Motor neuron (in vitro differentiated cells): ENCODE measurements at places on chromosomes 1 and 21. TPM values are rescaled to one million over a fixed set of nuclear protein-coding genes. Genes with fewer than 3 reads are reported as not detected.

Gene ZNF648
- 0.17 and 0.27 TPM in 2 replicates for total RNA-seq

Gene VASH2
- 33.5 and 37.6 TPM in 2 replicates for total RNA-seq

Gene MYBPHL
- 0.32 TPM in 1 of 2 replicates, not detected in the other for total RNA-seq

Gene LCE1F
- total RNA-seq: not detected in 2 replicates

Gene CNIH4
- 26.7 and 29.0 TPM in 2 replicates for total RNA-seq

Gene NOS1AP
- total RNA-seq: 0.43 and 0.61 TPM in 2 replicates

Gene NBPF10
- total RNA-seq: 2.1 and 2.2 TPM in 2 replicates

Gene PLA2G2A
- 68.9 and 87.5 TPM in 2 replicates for total RNA-seq

Gene MACO1
- total RNA-seq: 51.7 and 51.9 TPM in 2 replicates

Gene OR2L8
- 1.8 and 1.9 TPM in 2 replicates for total RNA-seq

Gene MYOG
- 0.38 TPM in 1 of 2 replicates, not detected in the other for total RNA-seq

Gene PDE9A
- 21.2 and 22.6 TPM in 2 replicates for total RNA-seq

Gene PPIE
- 74.7 and 84.5 TPM in 2 replicates for total RNA-seq

Gene CRYZ
- 14.7 and 15.4 TPM in 2 replicates for total RNA-seq

Gene TFAP2E
- total RNA-seq: 3.5 and 4.9 TPM in 2 replicates

Gene TCHH
- 0.41 and 0.47 TPM in 2 replicates for total RNA-seq

Gene BEST4
- total RNA-seq: 0.21 TPM in 1 of 2 replicates, not detected in the other

Gene TMPRSS15
- total RNA-seq: 1.5 and 6.1 TPM in 2 replicates

Gene CR1L
- total RNA-seq: not detected in 2 replicates

Gene ATAD3C
- 0.38 TPM in 2 replicates for total RNA-seq
